NCI-H2107 (cell line): ENCODE measurements at places on chromosomes 5 and 9.

GRCh38 chr9:115015018-115015635 is 84.7 kb upstream of the TNFSF8 start:
- DNase-seq: no peak

GRCh38 chr5:68290260-68290674 is 74.7 kb downstream of the PIK3R1 start:
- DNase-seq: no peak

DNA sequence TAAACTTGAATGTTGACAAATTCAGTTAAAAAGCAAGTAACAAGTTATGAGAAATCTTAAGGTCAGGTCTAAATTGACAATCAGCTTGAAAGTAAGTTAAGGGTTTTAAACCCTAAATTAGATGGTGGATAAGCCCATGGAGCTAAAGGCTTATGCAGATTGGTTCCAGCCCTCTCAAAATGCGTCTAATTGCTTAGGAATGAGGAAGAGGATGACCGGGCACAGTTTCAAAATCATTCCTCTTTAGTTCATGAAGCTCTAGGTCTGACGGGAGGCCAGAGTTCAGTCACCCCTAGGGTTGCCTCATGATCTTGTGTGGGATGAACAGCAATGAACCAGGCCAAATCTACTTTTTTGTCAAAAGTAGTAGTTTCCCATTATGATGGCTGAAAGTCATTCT is 75.4 kb downstream of the SLC38A9 start:
- no peak for DNase-seq

- no peak for DNase-seq
Measured at GRCh38 chr5:53917095-53917494, 356.7 kb downstream of the NDUFS4 start.

DNA sequence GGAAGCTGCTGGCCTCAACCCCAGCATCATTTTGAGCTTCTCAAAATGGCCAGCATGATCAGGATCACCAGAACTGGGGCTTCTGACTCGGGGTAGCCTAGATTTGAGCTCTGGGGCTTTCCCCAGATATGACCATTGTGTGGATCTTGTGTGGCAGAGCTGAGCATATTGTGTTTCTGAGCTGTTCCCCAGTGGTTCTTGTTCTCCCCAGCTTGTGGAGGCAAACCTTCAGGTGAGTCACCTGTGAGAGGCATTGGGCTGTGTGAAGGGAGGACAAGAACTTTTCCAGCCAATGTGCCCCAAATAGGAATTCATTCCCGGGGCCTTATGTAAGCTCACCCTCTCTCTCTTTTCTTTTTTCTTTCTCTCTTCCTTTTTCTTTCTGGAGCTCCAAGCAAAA is 80.7 kb upstream of the PITX1 start:
- DNase-seq: no peak

- DNase-seq: no peak
Measured at GRCh38 chr9:79433703-79434102, 138.1 kb upstream of the TLE4 start.
